ENCODE measurements at places on chromosomes 12 and 14.

DNA sequence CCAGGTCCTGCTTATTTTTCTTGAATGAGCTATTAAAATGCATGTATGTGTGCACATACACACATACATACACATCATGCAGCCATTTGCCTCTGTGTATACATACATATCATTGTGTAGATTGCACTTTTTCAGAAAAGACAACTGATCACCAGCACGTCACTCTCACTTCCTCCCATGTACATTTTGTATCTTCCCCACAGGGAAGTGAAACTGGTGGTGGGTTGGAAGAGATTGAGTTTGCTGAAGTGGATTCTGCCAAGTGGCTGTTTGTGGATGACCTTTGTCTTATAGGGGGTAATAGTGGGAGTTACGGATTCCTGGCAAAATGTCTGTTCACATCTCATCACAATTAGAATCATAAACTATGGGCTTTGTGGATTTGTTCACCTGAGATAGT, 448.6 kb downstream of the RAD51B start:
- DNase-seq = no peak

DNA sequence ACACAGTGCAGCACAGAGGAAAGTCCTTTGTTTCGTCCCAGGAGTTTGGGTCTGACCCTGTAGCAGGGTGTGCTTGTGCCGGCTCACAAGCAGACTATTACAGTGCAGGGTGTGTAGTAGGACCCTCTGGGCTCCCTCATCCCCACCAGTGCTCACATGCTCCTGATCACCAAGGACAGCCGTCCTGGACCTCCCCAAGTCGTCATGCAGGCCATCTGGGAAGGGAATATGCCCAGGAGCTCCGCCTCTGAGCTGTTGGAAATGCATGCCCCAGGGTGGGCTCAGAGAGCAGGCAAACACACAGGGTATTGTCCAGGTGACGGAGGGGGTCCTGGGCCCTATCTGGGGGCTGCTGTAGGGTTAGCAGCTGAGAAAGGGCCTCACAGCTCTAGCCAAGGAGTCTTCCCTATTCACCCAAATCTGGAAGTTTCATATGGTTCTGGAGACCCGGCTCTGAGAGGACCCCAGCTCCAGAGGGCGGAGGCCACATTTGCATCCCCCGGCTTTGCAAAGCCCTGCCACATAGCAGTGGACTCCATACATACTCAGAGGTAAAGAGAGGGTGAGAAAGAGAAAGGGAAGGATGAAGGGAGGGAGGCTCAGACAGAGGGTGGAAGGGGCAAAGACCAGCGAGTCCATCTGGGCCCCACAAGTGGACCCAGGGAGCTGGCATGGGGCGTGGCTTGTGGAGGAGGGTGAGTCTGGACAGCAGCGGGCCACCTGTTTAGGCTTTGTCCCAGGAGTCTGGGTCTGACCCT, 53.5 kb upstream of the PPP2R5C start:
- no peak for DNase-seq

GRCh38 chr14:66603945-66604344, 96.0 kb downstream of the GPHN start:
- no peak for DNase-seq

- DNase-seq = peak; percentile 40
Observed at GRCh38 chr14:49497725-49498348, 88.3 kb downstream of the RPS29 start.

DNA sequence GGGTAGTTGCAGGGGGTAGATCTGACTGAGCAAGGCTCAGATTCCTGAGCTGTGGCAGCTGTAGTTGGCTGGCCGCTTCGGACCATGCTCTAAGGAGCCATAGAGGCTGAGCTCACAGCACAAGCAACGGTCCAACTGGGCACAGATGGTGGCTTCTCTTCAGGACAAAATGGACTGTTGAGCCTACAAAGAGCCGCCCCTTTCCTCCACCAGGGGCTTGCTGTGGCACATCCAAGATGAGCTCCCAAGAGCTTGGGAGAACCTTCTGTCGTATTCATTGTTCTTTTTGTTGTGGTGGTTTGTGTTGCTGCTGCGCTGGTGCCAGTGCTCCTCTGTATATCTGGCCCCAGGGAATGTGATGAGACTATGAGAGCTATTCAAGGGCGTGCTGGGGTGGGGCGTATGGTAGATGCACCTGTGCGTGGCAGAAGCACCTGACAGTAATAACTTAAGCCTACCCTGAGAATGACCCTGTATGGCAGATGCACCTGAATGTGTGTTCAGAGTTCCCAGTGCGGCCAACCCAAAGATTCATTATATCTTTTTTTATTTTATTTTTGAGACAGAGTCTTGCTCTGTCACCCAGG, 17.8 kb upstream of the LGALS3 start:
- DNase-seq = no peak

DNA sequence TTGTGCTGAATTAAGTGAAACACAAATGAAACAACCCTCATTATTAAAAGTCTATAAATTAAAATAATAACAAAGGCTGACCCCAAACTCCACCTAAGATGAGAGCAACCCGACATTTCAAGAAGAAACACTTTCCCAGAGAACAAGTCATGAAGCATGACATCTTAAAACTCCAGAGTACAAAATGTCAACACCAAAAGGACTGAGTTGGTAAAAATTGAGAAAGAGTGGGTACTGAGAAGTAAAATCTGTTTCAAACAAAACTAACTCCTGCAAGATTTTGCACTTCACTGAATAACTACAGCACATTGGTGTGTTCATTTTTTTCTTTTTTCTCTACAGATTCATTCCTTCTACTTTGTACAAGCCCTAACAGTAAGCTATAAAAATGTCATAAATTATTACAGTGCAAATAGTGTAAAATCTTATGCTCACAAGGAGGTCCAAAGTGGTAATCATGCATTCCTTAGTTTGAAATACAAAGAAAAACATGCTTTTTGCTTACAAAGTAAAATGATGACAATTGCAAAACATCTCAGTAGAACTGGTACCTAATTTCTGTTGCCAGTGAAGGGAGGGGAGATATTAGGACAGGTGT, 31.8 kb downstream of the SLC35F4 start:
- DNase-seq = no peak

DNA sequence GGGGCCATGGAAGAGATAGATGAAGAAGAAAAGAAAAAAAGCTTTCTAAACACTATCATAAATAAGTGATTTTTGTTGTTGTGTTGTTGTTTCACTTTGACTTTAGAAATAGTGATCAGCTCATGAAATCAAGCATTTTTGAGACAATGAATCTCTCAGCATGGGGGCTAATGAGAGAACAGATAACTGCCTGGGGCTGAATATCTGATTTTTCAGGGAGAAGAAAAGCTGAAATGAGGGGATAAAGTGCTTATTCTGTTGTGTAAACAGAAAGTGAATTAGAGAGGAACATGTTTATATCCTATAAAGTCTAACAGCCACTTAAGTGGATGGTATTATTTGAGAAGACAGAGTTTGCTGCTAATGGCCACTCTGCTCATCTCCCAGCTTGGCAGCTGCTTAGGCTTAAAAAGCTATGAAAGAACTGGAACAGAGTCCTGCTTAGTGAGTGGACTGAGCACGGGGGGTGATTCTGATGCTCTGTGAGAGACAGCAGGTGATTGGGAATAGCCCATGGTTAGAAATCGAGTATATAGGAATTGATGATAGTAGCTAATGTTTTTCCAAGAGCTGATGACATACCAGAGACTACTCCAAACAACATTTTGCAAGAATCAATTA, 646.1 kb upstream of the TMEM132C start:
- no peak for DNase-seq

- DNase-seq = no peak
Observed at GRCh38 chr12:62006076-62006732, 254.0 kb upstream of the USP15 start.

- no peak for DNase-seq
Observed at GRCh38 chr14:56211844-56212243, 93.6 kb downstream of the PELI2 start.

DNA sequence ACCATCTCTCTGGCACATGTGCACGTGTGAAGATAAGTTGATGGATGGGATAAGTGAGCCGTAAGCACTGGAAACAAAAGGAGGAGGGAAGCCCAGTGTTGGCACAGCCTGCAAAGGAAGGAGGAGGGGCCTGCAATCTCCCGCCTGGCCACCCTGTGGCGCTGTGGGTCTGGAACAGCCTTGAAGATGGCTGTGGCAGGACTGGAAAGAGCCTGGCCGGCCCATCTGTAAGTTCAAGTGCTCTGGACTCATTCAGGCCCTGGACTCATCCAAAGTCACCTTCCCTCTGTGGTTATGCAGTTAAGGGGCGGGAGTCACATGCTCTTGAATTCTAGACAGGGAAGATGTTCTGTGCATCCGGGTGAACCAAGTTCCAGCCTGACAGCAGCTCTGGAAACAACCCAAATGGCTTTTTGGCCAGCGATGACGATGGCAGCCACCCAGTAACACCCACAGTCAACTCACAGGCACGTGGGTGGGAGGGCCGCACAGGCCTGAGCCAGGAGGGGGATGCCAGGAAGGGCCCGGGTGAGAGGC, 50.4 kb downstream of the CHGA start:
- DNase-seq = peak; percentile 39

DNA sequence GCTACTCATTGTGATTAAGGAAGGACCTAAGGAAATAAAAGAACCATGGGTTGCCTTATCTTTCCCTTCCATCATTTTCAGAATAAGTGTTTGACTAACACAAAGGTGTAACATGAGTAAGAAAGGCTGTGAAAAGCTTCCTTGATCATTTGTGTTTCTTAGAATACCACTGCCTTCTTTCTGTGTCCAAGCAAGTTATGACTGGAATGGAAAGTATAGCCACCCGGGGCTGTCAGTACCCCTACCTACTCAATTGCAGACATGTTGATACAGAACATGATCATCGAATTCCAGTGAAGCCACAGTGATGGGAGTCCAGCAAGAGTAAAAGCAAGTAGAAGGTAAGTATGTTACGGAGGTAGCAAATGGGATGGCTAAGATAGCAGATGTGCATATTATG, 209.8 kb downstream of the PELI2 start:
- DNase-seq = no peak

DNA sequence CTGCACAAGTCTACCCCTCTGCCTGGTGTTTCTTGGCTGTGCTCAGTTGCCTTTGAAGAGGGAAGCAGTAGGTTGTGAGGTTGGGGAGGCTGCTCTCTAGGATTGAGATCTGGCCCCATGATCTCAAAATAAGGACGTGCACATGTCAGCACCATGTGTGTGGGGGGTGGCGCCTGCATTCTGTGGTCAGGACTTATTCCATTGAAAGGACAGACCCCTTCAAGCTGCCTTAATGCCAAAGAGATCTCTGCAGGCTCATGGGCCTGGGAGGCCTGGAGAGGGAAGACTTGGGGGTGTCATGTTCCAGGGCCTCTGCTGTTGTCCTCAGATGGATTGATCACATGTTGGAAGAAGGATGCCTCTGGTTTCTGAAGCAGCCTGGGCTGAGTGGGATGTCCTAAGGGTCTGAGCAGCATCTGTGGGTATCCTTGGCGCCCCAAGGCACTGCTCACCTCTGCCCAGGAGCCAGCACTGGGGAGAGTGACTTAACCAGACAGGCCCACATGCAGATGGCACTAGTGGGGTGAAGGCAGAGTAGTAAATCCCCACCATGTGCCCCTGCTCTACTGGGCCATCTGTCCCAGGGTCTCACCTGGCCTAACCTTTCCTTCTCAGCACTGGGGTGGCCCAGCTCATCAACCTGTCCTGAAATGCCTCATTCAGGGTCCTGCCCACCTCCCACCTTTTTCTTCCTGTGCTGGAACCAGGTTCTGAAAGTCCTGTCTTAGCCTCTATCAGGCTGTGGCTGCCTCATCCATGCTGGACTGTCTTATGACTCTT, 118.9 kb downstream of the ADGRD1 start:
- no peak for DNase-seq

- DNase-seq = no peak
Observed at GRCh38 chr12:15005064-15005463, 32.2 kb downstream of the PDE6H start.

GRCh38 chr12:233615-233968, 19.6 kb upstream of the SLC6A12 start:
- no peak for DNase-seq

- DNase-seq = no peak
Observed at GRCh38 chr12:5188472-5188871, 144.8 kb downstream of the KCNA5 start.

GRCh38 chr14:32545506-32546210, 216.6 kb downstream of the AKAP6 start:
- no peak for DNase-seq

DNA sequence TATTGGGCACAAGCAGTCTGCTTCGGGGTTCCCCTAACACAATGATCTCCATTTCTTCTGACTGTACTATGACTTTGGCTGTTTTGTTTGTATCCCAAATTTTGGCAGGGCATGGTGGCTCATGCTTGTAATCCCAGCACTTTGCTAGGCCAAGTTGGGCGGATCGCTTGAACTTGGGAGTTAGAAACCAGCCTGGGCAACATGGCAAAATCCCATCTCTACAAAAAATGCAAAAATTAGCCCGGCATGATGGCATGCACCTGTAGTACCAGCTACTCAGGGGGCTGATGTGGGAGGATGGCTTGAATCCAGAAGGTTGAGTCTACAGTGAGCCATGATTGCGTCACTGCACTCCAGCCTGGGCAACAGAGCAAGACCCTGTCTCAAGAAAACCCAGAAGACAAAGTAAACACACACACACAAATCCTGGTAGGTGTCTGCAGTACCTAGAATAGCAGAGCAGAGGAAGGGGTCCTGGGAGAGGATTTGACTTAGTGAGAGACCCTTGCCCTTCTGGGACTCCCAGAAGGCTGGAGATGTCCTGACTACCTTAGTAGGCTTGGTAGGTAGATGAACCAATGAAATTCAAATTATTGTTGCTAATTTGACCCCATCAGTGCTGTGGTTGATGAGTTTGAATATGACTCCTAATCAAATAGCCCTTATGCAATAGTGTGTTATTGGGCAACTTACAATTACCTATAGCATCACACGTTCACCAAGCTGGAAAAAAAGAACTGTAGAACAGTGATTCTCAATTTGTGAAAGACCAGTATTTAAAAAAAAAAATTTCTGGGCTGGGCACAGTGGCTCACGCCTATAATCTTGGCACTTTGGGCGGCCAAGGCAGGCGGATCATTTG, 6.8 kb upstream of the AEBP2 start:
- no peak for DNase-seq

DNA sequence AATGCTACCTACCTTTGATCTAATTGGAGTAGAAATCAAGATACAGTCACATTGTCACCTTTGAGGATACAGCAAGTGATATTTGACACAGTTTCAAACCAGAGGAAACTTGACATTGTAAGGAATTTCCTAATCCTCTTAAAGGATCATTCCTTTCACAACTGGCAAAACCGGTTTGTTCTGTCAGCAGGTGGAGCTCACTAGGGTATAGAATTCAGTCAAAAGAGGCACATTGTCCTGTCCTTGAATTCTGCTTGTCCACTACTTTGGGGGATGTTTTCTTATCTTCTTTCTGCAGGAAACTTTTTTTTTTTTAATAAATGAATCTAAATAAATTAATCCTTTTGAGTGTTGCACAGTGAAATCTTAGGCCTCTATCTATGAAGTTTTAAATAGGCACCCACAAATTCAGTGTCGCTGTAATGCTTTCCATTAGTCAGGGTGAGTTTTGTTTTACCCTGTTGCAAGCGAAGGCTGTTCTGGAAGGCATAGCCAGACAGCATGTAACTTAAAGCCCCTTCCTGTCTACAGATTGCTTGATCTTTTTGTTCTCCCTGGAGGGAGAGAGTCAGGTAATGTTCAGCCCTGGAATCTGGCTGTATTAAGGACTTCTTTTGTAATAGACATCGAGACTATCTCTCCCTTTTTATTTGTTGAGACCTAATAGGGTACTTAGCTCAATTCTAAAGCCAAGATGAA, 285.0 kb upstream of the RGS6 start:
- DNase-seq = no peak
